Activated CD4-positive, alpha-beta memory T cell treated with anti-CD3 and anti-CD28 coated beads, Interleukin-2, amount 10 ng/mL, durations not matched to agents 7 days and 5 days (primary cell): ENCODE measurements at places on chromosomes 3 and 15. TPM values are rescaled to one million over a fixed set of nuclear protein-coding genes. Genes with fewer than 3 reads are reported as not detected.

Gene OR5K2
- total RNA-seq, result not detected

Gene DUOX2
- total RNA-seq, result 0.23 TPM

Gene GOLGA8M
- 2.7 TPM for total RNA-seq

Gene VEPH1
- not detected for total RNA-seq

Gene RASGRP1
- 200 TPM for total RNA-seq

GRCh38 chr3:177883957-177884356 lies 652.3 kb upstream of the KCNMB2 start:
- H3K27ac ChIP-seq, result no peak overlapping the region
- H3K4me3 ChIP-seq, result no peak overlapping the region
- H3K27me3 ChIP-seq, result no peaks in the 10 kb centered on the region
- H3K36me3 ChIP-seq, result no peaks in the 10 kb centered on the region
- DNase-seq, result no peak

DNA sequence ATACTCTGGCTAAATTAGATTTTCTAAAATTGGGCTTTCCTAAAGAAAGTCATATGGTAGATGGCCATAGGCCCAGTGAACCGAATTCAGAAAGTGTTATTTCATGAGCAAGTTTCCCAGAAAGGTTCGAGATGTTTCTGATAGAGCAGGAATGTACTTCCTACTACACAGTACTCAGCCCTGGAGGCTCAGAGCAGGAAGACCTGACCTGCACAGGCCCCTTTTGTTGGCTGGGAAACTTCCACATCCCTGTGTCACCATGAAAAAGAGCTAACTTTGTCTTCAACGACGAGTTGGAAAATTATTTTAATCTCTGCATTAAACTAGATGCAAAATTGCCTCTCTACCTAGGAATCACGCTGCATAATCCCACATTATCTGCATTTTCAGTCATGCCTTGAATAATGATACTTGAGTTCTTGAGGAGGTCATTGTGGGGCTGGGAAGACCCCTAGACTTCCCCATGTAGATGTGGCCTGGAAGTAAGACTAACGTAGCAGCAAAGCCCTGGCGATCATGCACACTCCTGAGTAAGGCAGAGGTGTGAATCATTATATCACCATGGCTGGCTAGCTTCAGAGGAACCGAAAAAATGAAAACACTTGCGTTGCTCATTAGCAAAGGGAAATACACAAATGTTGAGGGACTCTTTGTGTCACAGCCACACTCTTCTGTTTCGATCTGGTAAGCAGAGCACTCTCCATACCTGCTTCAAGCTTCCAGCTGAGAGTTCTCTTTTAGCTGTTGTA lies 47.1 kb downstream of the CMTM7 start:
- H3K27me3 ChIP-seq, result no peaks in the 10 kb centered on the region
- peak overlapping the region; percentile 37 for H3K4me3 ChIP-seq
- peak; percentile 27 for DNase-seq

DNA sequence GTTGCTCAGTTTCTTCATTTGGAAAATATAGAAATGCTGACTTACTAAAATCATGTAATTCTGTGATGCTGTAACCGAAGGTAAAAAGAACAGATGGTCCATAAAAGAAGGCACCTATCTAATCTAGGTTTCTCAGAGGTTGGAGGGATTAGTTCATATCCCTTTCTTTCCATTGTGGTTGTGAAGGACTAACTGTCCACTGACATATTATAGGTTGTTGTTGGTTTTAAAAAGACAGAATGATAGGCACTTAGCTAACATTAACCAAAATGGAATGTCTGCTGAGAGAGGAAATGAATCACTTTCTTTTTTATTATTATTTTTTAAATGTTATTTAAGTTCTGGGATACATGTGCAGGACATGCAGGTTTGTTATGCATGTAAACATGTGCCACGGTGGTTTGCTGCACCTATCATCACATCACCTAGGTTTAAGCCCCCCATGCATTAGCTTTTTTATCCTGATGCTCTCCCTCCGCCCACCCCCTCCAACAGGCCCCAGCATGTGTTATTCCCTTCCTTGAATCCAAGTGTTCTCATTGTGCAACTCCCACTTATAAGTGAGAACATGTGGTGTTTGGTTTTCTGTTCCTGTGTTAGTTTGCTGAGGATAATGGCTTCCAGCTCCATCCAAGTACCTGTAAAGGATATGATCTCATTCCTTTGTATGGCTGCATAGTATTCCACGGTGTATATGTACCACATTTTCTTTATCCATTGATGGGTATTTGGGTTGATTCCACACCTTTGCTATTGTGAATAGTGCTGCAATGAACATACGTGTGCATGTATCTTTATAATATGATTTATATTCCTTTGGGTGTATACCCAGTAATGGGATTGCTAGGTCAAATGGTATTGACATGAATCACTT lies 45.8 kb downstream of the ALDH1A2 start:
- no peaks in the 10 kb centered on the region for H3K4me1 ChIP-seq
- DNase-seq, result no peak
- H3K4me3 ChIP-seq, result no peak overlapping the region
- H3K36me3 ChIP-seq, result no peaks in the 10 kb centered on the region
- H3K27ac ChIP-seq, result no peak overlapping the region

DNA sequence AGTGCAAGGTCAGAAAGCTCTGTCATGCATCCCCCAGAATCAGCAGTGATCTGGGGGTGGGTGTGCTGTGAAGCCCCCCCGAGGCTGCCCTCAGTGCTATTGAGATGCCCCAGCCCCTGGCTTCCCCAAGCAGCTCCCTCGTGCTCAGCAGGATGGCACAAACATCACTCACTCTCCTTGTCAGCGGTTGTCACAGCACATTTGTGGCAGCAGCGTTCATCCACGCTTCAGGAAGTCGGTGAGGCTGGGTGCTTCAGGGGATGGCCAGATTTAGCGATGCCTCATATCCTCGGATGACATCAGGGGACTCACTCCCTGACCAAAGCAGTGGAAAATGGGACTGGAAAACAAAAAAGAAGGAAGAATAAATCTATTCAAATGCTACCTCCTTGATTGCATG lies 54.4 kb upstream of the SLC6A11 start:
- no peaks in the 10 kb centered on the region for H3K36me3 ChIP-seq
- DNase-seq, result no peak
- no peak overlapping the region for H3K4me3 ChIP-seq
- H3K27ac ChIP-seq, result no peak overlapping the region

DNA sequence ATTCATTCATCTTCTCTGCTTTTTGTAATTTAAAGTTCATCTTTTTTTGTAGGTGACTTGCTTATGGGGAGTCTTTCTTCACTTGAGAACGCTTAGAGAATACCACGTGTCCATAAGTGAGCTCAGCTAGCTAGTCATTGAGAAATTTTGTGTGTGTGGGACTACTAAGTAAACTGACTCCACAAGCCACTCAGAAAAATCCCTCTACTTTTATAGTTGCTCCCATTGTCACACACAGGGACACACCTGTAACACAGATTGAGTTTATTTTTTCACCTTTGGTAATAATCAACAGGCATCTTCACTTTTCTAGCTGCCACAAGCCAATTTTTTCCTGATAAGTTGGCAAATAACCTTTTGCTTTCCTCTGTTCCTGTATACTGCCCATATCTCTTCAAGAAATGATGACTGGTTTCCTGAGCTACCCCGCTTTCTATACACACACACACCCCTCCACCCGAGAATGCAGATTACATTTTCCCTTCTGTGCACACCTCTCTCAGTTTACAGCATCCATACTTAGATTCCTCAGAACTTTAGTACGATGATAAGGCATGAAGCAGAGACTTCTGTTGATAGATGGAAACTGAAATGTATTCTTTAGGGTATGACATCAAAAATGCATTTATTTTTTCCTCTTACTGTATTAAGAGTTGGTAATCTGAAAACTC lies 4.6 kb downstream of the TSC22D2 start:
- DNase-seq, result no peak
- peak overlapping the region; percentile 70 for H3K4me3 ChIP-seq
- peaks cover 1% of the 10 kb centered on the region for H3K27me3 ChIP-seq
- H3K27ac ChIP-seq, result peak overlapping the region; percentile 12

- H3K27me3 ChIP-seq, result no peaks in the 10 kb centered on the region
- no peak for DNase-seq
- no peaks in the 10 kb centered on the region for H3K4me1 ChIP-seq
- no peak overlapping the region for H3K27ac ChIP-seq
- H3K36me3 ChIP-seq, result no peaks in the 10 kb centered on the region
- H3K4me3 ChIP-seq, result no peak overlapping the region
These were observed 236.8 kb downstream of the CACNA2D3 start for GRCh38 chr3:54358969-54359694.

- no peak overlapping the region for H3K27ac ChIP-seq
- H3K27me3 ChIP-seq, result no peaks in the 10 kb centered on the region
- peaks cover 14% of the 10 kb centered on the region for H3K36me3 ChIP-seq
- H3K4me1 ChIP-seq, result no peaks in the 10 kb centered on the region
- H3K4me3 ChIP-seq, result no peak overlapping the region
- no peak for DNase-seq
These were observed 31.4 kb upstream of the TKT start for GRCh38 chr3:53287131-53287629.
